Spinal cord (tissue), 10 donors: ENCODE measurements at places on chromosomes 7 and 10. TPM values are rescaled to one million over a fixed set of nuclear protein-coding genes. Genes with fewer than 3 reads are reported as not detected.

Gene ELOVL3
- total RNA-seq = 0.50 TPM

Gene APBB1IP
- 10.4 TPM for total RNA-seq

Gene ACTR3C
- total RNA-seq = 5.8 TPM

Gene SPDYE5
- 0.11 TPM for total RNA-seq

Gene ATRNL1
- total RNA-seq = 180 TPM

Gene NUDT5
- total RNA-seq = 62.3 TPM

Gene PLXNA4
- total RNA-seq = 29.7 TPM
